ENCODE measurements at places on chromosomes 6 and 20. TPM values are rescaled to one million over a fixed set of nuclear protein-coding genes. Genes with fewer than 3 reads are reported as not detected.

RIPOR2 gene
- 28.9 TPM for total RNA-seq

PRR18 gene
- total RNA-seq = 0.13 TPM

- no peak for DNase-seq
These were observed 201.5 kb downstream of the FARS2 start for GRCh38 chr6:5462856-5463255.

DNA sequence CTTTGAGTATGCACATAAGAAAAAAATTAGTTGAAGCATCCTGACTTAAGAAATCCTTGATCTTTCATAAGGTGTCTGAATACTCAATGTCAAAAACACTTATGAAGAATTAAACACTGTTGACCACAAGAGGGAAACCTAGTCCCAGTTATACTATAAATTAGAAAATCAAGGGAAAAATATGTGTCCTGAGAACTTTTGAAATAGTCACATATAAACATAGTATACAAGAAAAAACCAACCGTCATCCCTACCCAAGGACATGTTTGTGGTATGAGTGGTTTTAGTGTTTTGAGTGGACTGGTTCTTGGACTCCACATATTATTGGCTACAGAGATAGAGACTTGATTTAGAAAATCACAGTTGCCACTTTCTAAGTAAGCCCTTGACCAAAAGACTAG lies 7.6 kb upstream of the HLA-DRA start:
- peak; percentile 75 for DNase-seq

- DNase-seq = no peak
These were observed 195.6 kb downstream of the SCP2D1 start for GRCh38 chr20:19009081-19009688.

DNA sequence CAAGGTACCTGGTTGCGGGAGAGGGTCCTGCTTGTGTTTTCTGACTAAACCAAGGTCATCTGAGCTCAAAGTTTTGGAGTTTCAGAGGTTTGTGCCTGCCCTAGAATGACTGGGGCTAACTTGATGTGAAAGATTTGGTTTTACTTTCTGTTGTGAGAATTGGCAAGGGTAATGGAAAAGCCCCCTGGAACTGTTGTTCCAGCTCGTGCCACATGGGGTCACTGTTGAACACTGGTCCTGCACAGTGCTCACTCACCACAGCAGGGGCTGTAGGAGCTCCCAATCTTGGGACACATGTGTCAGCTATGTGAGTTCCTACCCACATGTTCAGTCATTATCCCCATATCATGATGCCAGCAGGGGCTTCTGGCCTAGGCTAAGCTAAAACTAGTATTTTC lies 6.5 kb downstream of the TGM6 start:
- DNase-seq = peak; percentile 66

DNA sequence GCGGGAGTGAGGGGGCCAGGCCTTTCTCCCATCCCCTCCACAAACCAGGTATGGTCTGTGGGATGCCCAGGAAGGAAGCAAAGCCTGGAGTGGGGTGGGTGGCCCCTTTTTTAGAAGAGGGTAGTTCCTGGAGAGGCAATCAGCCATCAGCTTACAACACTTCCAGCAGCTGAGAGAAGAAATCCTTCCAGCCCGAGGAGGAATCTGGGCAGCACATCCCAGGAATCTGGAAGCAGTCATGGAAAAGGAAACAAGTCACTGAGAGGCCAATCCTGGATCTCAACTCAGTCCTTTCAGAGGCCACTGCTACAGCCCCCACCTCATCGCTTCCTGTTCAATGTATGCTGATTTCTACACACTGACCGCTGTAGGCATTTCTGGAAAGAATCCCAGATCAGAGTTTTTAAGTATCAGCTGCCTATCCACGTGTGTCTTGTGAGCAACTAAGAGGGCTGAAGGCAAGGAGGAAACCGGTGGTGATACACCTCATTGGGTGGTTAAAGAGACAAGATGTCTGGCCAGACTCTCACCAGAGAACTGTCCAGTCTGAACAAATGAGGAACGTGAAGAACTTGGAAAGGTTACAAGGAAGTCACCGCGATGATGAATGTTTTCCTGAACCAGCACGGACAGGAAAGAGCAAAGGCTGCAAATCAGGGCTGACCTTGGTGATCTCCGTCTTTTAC lies 92.9 kb upstream of the SHLD1 start:
- no peak for DNase-seq

- no peak for DNase-seq
These were observed 1207.2 kb upstream of the CITED2 start for GRCh38 chr6:140581601-140582000.

- no peak for DNase-seq
These were observed 56.0 kb downstream of the CLIC5 start for GRCh38 chr6:45959534-45960145.

DNA sequence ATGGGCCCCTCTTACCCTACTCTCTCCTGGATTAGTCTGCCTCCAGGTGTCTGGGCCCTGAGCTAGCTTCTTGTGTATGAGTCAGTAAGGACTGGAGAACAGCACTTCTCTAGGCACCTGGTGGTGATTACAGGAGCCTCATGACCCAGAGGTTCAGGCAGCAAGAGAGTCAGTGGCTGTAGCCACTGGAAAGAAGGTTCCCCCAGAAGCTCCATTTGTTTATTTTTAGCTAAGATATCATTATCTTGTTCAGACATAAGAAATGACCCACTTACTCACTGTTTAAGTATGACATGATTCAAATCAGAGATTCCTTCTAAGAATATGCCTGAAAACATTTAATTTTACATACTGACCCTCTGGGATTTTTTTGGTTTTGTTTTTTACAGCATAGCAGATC lies 23.6 kb upstream of the SLC4A11 start:
- no peak for DNase-seq

DNA sequence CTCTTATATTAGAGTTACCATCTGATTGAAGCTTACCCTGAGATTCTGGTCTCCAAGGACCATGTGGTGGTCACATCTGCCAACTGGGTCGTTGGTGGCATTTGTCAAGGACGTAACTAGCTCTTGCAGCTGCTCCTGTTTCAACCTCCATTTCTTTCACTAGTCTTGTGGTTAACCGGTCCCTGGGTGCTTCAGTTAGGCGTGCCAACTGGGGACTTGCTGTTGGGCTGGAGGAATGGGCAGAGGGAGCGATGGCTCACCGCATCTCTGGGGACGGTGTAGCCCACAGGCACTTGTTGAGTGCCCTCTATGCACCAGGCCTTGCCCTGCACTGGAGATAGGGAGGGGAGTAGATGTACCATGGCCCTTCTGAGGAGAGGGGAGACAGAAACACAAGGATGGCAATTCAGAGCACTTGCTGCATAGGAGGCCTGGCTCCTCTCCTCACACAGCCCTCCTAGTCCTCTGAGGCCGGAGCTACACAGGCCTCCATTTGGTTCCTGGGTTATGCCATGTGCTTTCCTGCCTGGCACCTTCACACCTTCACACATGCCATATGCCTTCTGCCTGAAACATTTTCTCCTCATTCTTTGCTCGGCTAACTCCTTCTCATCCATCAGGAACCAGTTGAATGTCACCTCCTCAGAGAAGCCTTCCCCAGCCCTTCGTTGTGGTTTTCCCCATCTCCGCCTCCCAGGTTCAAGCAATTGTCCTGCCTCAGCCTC lies 20.0 kb upstream of the ASXL1 start:
- no peak for DNase-seq

DNA sequence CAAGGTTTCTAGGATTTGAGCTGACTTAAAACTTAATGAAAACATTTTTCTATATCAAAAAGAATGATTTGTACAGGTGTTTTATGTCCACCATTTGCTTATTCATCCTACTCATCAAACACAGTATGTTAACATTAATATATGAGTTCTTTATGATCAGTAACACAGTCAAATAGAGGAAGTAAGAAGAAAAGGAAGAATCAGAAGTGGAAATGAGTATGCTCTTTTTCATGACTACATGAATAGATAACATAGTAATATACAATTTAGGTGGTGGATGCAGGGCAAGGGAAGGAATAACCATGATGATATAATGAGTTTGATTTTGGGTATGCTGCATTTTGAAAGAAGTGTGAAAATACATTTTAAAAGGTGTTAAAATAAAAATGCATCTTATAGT lies 16.5 kb downstream of the KPNA5 start:
- no peak for DNase-seq

DNA sequence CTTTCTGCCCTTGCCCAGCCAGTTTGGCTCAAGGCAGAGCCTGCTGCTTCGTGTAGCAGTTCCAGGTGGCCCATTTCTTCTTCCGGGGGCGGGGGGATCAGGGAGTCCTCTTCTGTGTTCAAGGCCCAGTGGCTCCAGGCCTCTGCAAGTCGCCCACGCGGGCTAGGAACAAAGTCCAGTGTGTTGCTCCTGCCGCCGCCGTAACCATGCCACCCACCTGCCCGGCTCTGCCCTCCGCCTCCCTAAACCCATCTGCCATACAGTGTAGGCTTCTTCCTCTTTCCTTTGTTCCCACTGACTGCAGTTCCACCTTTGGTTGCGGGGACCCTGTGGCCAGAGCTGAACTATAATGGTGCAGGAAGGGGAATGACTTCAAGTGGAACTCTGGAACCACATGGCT lies 43.9 kb upstream of the SRF start:
- DNase-seq = no peak

DNA sequence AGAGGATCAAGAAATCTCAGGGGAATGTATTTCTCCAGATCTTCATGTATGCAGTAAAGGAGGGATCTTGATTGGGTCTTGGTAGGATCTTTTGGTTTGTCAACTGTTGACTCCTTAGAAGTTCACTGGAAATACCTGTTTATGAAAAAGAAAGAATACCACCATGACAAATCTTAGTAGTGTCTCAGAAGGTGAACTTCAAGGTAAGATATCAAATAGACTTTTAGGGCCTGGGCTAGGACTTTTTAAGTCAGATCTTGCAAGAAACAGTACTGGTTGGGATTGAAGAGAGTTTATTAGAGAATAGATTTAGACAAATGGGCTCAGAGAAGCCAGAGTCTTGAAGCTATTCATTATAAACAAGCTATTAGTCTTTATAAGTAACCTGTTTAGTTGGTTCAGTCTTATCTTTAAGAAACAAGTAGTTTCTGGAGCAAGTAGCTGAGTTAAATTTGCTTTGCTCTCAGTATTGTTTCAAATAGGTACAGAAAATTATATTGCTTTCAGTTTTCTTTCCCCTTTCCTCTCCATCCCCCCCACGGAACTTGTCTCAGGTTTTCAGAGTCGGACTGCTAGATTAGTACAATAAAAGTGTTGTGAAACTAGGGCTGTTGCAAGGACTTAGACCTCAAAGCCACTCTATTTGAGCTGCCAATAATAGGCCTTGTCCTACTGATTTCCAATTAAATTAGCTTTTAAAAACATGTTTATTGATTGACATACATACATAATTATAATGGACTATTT lies 529.1 kb upstream of the CITED2 start:
- no peak for DNase-seq

DNA sequence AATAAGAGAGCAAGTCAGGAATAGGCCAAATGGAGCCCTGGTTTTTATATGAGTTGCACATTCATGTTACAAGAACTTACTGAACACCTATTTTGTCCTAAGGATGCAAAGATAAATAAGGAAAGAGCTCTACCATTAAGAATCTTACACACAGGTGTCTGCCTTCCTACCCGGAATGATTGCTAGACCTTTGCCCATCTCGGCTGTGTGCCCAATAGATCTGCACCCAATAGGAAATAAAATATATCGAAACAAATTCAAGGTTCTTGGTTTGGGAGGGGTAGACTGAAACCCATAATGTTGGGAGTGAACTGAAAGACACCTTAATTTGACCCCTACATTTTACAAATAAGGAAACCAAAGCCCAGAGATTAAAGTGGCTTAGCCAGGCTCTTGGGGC lies 48.9 kb downstream of the EDN1 start:
- no peak for DNase-seq

- no peak for DNase-seq
These were observed 4.3 kb upstream of the RPP21 start for GRCh38 chr6:30340589-30341054.

DNA sequence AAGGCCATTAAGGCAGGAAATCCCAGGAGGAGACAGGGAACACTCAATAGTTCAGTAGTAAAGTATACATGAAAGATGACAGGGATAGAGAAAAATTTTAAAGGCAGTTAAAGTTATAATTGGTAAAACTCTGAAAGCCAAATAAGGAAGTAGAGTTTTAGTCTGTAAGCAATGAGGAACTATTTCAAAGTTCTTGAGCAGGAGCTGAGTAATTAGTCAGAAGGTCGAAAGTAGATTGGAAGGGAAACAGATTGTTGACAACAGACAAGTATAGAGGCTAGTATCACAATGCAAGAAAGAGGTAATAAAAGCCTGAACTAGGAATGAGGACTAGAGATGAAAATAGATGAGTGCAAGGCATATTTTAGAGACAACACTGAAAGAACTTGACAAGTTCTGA lies 150.3 kb downstream of the CDK19 start:
- no peak for DNase-seq

DNA sequence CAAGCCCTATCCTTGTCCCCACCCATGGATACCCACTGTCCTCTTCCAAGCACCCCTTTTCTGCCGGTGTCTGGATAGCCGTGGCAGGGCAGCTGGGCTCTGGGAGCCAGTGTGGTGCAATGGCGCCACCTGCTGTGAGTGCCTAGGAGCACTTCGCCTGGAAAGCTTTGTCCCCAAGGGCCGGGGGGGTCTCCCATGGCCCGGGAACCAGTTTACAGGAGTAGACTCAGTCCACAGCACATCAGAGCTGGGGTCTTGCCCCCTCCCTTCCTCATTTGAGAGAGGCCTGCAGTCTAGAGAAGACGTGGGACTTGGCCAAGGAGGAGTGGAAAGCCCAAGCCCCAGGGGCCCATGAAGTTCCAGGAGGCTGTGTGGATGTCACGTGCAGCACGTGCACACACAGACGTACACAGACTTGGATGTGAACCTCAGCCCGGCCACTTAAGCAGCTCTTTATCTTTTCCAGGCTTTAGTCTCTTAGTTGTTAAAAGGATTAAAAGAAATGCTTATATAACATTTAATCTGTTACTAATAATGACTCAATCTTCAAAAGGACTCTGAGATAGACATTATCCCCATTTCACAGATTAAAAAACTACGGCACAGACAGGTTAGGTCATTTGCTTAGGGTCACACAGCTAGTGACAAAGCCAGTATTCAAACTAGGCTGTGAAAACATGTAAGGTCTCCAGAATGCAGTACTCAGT lies 40.9 kb upstream of the CDH22 start:
- DNase-seq = peak; percentile 59

GRCh38 chr20:38460040-38460623 lies 12.5 kb upstream of the RALGAPB start:
- no peak for DNase-seq

DNA sequence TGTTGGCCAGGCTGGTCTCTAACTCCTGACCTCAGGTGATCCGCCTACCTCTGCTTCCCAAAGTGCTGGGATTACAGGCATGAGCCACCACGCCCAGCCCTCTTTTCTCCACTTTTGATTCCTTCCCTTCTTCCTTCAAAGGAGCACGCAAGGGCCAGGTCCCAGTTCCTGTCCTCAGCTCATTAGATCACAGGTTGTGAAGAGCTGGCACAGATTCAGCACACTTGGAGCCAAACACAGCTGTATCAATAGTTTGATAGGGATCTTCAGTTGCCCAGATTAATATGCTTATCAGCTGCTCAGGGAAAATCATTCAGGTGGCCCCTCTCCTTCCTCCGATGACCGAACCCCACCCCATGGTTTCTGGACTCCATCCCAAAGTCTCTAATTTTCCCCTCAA lies 14.4 kb upstream of the SLC22A23 start:
- no peak for DNase-seq
